ENCODE measurements at places on chromosomes 6 and 20.

DNA sequence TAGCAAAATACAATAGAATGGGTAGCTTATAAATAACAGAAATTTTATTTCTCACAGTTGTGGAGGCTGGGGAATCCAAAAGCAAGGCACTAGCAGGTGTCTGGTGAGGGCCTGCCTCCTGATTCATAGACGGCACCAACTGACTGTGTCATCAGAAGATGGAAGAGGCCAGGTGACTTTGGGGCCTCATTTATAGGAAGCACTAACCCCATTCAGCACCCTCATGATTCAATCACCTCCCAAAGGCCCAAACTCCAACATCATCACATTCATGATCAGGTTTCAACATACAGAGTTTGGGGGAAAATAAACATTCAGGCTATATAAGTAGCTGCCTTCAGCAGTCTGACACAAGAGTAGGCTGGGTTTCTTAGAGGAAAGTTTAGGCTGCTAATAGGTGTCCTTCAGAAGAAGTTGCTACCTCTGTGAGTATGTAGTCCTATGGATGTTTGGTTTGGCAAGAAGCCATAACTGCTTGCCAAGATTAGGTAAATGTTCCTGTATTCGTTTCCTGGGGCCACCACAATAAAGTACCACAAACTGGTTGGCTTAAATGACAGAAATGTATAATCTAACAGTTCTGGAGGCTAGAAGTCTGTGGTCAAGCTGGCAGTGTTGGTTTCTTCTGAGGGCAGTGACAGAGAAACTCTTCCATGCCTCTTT, 48.8 kb downstream of the NT5E start:
- no peak for DNase-seq

DNA sequence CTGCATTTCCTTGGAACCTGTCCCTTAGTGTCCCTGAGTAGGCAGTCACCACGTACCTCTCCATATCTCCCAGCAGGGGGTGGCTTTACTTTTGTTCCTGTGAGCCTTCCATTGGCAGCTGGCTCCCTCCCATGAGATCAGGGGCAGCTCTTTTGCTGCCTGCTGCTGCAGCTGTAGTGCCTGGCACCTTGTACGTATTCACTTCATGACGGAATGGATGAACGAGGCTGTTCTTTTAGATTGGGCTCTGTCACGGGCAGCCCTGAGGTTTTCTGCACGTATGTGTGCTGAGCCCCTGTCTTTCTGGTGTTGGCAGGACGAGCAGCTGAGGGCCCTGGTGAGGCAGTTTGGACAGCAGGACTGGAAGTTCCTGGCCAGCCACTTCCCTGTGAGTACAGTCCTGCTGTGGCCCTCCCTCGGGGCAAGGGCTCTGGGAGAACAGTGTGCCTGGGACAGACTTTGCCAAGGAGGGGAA, 14.6 kb downstream of the MYBL2 start:
- no peak for DNase-seq

DNA sequence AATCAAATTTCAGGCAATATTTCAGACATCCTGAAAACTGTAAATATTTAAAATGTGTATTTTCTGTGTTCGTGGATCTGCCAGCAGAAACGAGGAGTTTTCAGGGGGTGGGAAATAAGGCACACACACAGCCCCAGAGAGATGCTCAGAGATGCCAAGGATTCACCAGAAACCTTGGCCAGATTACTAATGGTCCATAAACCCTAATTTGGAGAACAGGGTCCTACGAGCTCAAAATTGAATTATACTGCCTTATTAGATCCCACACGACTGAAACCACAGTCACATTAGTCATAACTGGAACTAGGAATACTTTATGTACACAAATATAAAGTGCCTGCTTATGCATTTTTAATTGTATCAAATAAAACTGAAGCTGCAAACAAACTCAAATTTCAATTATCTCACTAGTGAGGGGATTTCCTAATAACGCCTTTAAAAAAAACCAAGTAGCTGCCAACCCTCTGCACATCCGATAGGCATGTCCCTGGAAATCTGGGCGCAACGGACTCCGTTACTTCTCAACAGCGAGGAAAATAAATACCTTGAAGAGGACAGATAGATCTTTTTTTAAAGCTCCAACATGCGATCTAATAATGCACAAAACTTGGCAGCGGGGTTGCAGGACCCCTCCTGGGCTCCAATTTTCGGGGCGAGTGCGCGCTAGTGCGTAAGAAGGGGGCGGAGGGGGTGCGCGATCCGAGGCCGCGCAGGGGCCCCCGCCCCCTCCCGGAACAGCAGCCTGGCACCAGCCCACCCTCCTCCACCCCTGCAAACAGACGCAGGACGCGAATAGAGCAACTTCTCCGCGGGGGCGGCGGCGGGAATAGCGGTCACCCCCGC, 897 bp downstream of the CHD6 start:
- DNase-seq: peak; percentile 40

GRCh38 chr6:158761746-158762145, 57.4 kb downstream of the EZR start:
- DNase-seq: no peak

GRCh38 chr6:147159536-147160374, 44.5 kb upstream of the STXBP5 start:
- DNase-seq: no peak
